ENCODE measurements at places on chromosomes 1 and 21.
A peak's percentile ranks its signal among the peaks of the same experiment; 100 is the strongest.

GRCh38 chr1:79499541-79499940 is 493.0 kb upstream of the ADGRL4 start:
- no peak for DNase-seq

- DNase-seq: no peak
These were observed 129.6 kb upstream of the ATP1A1 start for GRCh38 chr1:116243333-116244054.

DNA sequence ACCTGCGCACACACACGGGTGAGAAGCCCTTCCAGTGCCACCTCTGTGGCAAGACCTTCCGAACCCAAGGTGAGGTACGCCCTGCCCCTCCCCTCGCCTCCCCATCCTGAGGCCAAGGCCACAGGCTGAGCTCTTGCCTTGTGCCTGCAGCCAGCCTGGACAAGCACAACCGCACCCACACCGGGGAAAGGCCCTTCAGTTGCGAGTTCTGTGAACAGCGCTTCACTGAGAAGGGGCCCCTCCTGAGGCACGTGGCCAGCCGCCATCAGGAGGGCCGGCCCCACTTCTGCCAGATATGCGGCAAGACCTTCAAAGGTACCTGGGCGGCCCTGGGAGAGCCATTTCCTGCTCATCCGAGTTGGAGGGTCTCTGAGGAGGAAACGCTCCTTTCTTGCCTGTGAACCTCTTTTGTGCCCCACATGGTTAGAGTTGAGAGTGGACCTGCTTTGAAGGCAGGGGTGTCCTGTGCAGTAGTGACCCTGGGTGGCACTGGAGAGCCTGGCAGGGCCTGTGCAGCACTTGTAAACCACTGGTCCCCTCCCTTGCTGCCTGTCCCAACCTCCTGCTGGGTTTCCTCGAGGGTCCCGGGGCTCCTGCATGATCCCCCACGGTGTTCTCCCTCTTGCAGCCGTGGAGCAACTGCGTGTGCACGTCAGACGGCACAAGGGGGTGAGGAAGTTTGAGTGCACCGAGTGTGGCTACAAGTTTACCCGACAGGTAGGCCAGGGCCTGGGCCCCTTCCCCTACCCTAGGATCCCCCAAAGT is 8.5 kb downstream of the ZBTB48 start:
- no peak for DNase-seq

DNA sequence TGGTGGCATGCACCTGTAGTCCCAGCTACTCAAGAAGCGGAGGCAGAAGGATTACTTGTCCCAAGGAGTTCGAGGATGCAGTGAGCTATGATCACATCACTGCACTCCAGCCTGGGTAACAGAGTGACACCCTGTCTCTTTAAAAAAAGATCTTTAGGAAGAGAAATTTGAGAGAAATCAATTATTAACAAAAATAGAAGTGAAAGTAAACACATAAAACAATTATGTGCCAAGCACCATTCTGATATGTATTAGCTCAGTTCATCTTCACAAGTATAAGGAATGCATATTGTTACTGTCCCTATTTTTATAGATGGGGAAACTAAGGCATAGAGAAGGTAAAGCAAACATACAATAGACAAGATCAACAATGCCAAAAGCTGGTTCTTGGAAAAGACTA is 48.1 kb downstream of the MATN1 start:
- DNase-seq: no peak

GRCh38 chr21:38804030-38804788 is 1.5 kb upstream of the ETS2 start:
- DNase-seq: no peak

- DNase-seq: no peak
These were observed 13.4 kb upstream of the PWP2 start for GRCh38 chr21:44093761-44094160.

- DNase-seq: no peak
These were observed 62.1 kb downstream of the ARID4B start for GRCh38 chr1:235265900-235266299.

GRCh38 chr1:89786628-89787214 is 34.1 kb upstream of the LRRC8D start:
- no peak for DNase-seq

GRCh38 chr1:100448366-100448765 is 89.6 kb upstream of the GPR88 start:
- DNase-seq: no peak

- DNase-seq: no peak
These were observed 910 bp upstream of the RERE start for GRCh38 chr1:8818325-8818775.

- no peak for DNase-seq
These were observed 21.1 kb downstream of the CACNA1E start for GRCh38 chr1:181504399-181504842.

GRCh38 chr1:203306089-203306964 is 1.0 kb downstream of the BTG2 start:
- DNase-seq: no peak

GRCh38 chr1:59532102-59532501 is 235.2 kb downstream of the FGGY start:
- DNase-seq: no peak

GRCh38 chr21:31042080-31042464 is 3.8 kb upstream of the KRTAP19-8 start:
- DNase-seq: no peak

GRCh38 chr1:78303620-78304019 is 187.2 kb upstream of the PTGFR start:
- no peak for DNase-seq

- no peak for DNase-seq
These were observed 37.3 kb downstream of the VANGL2 start for GRCh38 chr1:160437432-160438316.

DNA sequence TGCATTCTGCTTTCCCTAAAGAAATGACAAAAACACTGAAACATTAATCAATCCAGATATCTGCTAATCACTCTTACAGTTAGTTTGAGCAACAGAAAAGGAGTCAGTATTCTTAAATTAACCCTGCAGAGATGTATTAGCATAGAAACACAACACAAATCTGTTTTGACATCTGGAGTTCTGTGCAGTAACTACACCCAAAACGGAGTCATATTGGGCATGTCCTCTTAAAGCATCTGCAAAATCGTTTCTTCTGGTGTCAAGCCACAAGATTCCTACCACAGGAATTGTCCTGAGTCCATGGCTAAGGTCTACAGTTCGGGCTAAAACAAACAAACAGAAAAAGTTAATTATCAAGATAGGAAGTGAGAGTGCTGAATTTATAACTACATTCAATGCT is 332.1 kb upstream of the PKN2 start:
- DNase-seq: no peak

GRCh38 chr1:203182387-203182953 is 4.0 kb downstream of the CHI3L1 start:
- no peak for DNase-seq

- DNase-seq: no peak
These were observed 51.3 kb upstream of the LRRN2 start for GRCh38 chr1:204736836-204737235.

DNA sequence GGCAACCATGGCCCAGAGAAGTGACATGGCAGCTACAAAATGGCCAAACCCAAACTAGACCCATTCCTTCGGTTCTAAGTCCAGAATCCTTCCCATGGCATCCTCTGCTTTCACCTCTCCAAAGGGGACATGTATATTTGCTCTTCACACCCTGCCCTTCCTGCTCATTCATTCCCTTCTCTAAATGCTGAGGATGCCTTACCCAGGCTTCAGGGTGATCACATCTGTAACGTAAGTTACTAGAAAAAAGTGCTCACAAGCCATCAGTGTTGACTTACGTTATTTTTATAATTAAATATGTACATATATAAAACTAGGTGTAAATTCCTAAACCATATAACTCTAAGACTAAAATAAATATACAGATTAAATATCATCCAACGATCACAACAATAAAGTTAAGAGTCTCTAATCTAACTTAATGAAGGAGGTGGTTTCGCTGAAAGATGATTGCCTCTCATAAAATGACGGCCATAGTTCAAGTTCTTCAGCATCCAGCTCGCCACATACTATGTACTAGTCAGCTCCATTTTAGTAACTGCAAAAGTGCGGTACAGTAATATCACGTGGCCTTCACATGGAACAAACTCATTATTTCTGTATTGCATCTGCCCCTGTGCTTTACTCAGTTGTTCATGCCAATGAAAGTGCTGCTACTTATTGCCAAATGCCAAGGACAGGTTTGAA is 74.6 kb downstream of the TENT5C start:
- no peak for DNase-seq

DNA sequence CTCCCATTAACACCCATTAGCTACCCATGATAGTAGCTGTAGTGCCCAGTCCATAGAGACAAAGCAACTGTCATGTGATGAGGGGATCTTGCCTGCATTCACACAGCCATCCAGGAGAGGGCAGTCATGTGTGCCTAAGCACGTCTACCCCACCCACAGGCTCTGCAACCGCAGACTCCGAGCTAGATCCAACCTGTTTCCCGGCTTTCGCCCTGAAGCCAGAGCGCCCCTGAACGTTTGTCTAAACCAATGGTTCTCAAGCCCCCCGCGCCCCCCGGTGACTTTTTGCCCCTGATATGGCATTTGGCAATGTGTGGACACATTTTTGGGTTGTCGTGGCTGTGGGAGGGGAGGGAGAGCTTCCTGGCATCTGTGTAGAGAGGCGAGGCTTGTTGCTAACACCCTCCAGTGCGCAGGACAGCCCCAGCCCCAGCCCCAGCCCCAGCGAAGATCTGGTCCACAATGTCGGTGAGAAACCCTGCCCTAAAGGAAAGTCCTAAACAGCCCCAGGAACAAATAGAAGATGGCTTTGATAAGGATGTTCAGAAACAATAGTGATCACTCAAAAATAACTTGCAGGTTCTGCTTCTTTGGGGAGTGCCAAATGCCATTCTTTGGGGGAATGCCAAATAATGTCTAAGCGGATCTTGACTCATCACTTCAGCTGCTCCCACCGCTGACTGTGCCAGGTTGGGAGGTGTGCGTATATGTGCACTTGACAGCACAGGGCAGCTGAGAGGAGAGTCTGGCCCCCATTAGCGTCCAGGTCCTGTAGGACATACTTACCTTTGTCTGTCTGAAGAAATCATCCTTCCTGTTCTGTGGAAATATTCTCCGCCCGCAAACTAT is 34.5 kb downstream of the SLC44A3 start:
- DNase-seq: peak; percentile 42

- no peak for DNase-seq
These were observed 183.2 kb downstream of the KIF26B start for GRCh38 chr1:245337829-245338484.
